ENCODE measurements at places on chromosomes 5 and 9.

GRCh38 chr9:16645970-16646369 lies 224.5 kb downstream of the BNC2 start:
- DNase-seq: no peak

- no peak for DNase-seq
Observed at GRCh38 chr9:18190671-18191374, 283.1 kb upstream of the ADAMTSL1 start.

- no peak for DNase-seq
Observed at GRCh38 chr5:73454379-73455036, 5.9 kb upstream of the FOXD1 start.

DNA sequence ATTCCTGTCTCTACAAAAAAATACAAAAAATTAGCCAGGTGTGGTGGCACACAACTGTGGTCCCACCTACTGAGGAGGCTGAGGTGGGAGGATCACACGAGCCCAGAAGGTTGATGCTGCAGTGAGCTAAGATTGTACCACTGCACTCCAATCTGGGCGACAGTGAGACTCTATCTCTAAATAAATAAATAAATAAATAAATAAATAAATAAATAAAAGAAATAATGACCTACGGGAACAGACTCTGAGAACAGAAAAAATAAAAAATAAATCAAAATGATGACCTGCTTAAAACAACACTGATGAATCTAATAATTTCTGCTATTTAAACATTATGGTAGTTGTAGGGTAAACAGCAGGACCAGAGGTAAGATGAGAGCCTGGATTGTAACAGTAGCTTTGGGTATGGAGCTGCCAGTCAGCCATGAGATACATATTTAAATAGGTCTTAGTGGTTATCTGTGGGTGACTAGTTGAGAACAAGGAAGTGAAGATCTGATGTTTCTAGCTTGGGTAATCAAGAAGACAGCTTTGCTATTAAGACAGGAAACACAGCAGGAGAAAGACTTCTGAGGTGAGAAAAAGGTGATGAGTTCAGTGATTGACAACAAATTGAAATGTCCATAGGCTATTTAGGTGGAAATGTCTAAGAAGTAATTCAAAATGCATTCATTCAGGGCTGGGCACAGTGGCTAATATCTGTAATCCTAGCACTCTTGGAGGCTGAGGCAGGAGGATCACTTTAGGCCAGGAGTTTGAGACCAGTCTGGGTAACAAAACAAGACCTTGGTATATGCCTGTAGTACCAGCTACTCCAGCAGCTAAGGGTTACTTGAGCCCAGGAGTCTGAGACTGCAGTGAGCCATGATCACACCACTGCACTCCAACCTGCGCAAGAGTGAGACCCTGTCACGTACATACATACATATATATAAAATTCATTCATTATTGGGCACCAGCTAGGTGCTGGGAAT lies 11.0 kb downstream of the RNF145 start:
- no peak for DNase-seq

- no peak for DNase-seq
Observed at GRCh38 chr5:43469671-43470391, 13.8 kb downstream of the TMEM267 start.

DNA sequence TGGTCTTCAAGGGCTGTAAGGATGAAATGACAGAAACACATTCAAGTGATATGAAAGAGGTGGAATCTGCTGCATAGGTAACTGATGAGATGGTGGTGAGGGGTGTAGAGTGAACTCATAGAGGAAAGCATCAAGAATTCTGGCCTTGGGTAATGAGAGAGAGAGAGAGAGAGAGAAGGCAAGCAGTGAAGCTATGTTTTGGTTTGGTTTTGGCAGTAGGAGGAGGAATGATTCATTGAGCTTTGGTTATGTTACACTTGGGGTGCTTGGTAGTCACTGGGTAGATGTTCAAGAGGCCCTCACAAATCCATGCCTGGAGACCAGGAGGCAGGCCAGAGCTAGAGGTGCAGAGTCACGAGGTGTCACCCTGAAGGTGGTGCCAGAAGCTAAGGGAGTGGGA lies 89.5 kb downstream of the EGFLAM start:
- no peak for DNase-seq

- DNase-seq: no peak
Observed at GRCh38 chr5:138635265-138635664, 60.1 kb upstream of the HSPA9 start.

- DNase-seq: no peak
Observed at GRCh38 chr9:110742741-110743371, 74.3 kb downstream of the MUSK start.

GRCh38 chr9:14395317-14396082 lies 81.6 kb upstream of the NFIB start:
- no peak for DNase-seq

DNA sequence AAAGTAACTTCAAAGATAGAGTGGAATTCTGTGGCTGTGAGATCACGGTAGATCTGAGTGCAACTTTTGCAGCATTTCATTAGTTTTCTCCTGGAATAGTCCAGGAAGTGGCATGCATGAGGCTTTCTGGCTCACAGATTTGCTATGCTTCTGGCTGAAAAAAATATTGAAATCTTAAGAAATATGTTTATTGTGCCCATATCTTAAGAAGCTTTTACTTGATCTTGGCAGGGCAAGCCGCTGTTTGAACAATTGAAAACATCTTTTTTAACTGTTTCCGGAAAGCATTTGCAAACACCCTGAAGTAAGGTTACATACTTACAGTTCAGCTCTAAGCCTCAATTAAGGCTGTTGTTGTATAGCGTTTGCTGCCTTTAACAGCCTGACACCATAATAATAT lies 135.7 kb upstream of the GDNF start:
- no peak for DNase-seq

DNA sequence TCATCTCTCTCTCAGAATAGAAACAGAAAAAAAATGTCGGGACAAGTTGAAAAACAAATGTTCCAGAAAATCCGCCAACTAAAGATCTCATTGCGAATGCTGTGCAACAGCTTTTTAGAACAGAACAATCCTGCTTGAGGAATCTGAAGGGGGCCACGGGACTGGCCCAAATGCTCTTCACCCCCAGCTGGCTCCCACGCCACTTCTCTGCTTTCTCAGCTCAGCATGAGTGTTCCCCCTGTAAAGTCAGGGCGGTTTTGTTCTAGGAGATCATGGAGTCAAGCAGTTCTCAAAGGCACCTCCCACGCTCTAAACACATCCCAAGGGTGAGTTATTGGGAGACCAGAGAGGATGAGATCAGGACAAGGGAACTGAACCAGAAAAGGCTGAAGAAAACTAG lies 31.5 kb downstream of the DIRAS2 start:
- no peak for DNase-seq
